Kidney glomerular epithelial cell (primary cell): ENCODE measurements at places on chromosomes 2 and 18.

- no peak for DNase-seq
Measured at GRCh38 chr2:152594022-152594766, 123.1 kb downstream of the PRPF40A start.

GRCh38 chr18:3972291-3972930, 482.7 kb downstream of the DLGAP1 start:
- no peak for DNase-seq

- peak; percentile 31 for DNase-seq
Measured at GRCh38 chr2:217827430-217828201, 175.2 kb downstream of the TNS1 start.

DNA sequence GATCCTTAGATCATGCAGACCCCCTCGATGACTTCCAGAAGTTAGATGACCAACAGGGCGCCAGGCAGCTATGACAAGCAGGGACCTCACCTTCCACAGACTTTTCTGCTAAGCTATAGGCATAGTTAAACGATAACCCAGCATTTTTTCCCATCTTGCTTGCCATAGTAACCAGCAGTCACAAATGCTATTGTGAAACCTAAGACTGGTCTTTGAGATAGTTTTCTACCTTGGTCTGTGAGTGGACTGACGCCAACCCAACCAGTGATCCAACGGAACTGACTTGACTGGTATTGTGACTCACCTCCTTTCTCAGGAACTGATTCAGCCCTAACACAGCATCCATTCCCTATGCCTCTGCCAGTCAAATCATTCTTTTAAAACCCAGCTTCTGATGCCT, 361.2 kb downstream of the LRRTM4 start:
- DNase-seq: peak; percentile 7

- DNase-seq: no peak
Measured at GRCh38 chr2:164622338-164623106, 1.2 kb upstream of the GRB14 start.

- DNase-seq: no peak
Measured at GRCh38 chr2:36172824-36173223, 182.8 kb upstream of the CRIM1 start.

DNA sequence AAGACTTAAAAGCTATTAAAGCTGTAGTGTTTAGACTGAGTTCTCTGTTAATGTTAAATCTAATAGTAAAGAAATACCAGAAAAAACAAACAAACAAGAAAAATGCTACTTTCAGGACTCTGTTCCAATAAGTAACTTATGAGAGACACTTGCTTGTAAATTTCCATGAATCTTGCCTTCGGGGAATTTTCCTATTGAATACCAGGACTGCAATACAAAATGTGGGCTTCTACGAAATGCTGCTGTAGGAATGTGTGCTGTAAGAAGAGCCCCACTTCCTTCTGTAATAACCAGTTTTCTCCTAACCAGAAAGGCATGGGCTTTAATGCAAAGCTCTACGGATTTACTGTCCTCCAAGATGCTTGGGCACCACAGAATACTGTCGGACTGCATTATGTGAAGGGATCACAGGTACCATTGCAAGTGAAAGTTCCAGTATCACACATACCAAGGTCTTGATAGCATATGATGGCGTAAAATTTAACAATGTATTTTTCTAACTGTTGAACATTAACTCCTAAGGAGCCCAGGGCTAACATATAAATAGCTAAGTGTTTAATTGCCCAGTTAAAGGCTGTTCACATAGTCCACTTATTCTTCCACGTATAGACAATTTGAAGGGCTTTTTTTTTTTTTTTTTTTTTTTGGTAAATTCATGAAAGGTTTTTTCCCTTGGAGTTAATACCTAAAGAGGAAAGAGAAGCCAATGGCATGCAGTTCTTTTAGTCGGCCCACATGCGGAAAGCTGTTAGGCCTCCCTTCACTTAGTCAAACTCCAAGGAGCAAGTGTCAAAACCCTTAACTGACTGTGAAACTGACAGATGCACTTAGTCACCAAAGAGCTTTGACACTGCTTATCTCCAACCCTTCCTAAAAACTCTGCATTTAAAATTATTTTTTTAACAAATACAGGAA, 564.0 kb upstream of the POU3F3 start:
- peak; percentile 16 for DNase-seq
